ENCODE measurements at places on chromosomes 1 and 21. TPM values are rescaled to one million over a fixed set of nuclear protein-coding genes. Genes with fewer than 3 reads are reported as not detected.

The G0S2 gene
- total RNA-seq, result 1.2 TPM

DNA sequence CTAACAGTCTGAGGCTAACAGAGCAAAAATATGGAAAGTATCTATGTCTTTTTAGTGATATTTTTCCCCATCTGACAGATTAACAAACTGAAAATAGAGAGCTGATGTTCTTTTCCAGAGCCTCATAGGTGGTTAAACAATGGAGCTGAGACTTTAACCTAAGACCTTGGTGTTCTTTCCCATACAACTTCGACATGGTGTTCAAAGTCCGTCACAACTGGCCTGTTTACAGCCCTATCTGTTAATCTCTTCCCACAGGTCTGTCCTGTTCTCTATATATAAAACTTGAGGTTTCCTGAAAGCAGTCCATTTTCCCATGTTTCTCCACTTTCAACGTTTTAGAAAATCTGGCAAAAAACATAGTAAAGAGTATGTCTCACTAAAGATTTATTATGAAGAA is 395.7 kb downstream of the BRINP2 start:
- DNase-seq, result no peak

DNA sequence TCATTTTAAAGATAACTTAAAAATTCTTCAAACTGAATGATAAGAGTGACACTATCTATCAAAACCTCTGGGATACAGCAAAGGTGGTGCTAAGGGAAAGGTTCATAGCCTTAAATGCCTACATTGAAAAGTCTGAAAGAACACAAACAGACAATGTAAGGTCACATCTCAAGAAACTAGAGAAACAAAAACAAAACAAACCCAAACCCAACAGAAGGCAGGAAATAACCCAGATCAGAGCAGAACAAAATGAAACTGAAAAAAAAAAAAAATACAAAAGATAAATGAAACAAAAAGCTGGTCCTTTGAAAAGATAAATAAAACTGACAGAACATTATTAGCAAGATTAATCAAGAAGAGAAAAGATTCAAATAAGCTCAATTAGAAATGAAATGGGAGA is 6.8 kb downstream of the ODF2L start:
- no peak for DNase-seq

- no peak for DNase-seq
These were observed 2.2 kb downstream of the S100A2 start for GRCh38 chr1:153563483-153563901.

- DNase-seq, result no peak
These were observed 120.5 kb upstream of the HMGB4 start for GRCh38 chr1:33743221-33743998.

DNA sequence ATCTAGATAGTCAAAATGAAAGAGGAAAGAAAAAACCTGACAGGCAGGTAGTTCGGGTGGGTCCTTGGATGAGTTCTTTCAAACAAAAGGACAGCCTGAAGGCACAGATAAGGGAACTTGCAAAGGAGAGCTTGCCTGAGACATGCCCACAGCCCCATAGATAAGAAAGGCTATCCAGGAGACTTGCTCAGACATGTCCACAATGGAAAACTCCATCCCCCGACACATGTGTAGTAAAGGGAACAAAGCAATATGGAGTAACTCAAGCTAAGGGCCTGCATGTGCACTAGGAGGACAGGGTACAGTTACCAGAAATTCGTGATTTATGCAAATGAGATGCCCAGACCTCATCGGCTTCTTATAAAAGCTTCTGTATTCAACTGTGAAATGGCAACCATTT is 281.5 kb downstream of the NEGR1 start:
- no peak for DNase-seq

The JTB gene
- total RNA-seq, result 109 TPM

The SPRR1A gene
- total RNA-seq, result not detected

DNA sequence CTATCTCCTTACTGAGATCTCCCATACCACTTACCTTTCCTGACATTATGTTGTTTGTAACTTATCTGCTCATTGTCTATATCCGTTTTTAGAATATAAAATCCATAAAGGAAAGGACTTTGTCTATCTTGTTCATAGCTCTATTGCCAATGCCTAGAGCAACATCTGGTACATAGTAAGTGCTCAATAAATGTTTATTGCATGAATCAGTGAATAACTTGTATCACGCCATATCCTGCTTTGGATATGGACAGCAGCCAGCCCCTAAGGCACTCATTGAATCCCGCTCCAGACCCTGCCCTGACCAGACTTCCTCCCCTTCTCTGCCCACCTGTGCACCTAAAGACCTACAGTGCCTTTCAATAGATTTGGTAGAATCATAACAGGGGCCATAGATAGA is 298.1 kb upstream of the PLXNA2 start:
- no peak for DNase-seq

DNA sequence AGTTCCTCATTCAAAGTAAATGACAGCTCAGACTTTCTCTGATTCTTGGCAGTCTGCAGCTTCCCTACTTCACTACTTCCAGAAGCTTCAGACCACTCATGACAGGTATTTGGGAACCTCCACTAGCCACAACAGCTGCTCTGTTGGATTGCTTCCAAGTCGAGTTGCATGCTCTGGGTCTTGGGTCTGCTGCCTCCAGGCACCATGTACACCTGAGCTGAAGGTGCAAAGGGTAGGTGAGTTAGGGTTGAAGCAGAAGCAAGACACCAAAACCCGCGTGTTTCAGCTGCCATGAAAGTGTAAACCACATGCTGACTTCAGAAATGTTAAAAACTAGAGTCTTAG is 62.7 kb downstream of the ZNF684 start:
- no peak for DNase-seq

GRCh38 chr1:232127190-232127589 is 500.6 kb downstream of the DISC1 start:
- DNase-seq, result no peak

The IQGAP3 gene
- total RNA-seq, result 12.8 TPM

DNA sequence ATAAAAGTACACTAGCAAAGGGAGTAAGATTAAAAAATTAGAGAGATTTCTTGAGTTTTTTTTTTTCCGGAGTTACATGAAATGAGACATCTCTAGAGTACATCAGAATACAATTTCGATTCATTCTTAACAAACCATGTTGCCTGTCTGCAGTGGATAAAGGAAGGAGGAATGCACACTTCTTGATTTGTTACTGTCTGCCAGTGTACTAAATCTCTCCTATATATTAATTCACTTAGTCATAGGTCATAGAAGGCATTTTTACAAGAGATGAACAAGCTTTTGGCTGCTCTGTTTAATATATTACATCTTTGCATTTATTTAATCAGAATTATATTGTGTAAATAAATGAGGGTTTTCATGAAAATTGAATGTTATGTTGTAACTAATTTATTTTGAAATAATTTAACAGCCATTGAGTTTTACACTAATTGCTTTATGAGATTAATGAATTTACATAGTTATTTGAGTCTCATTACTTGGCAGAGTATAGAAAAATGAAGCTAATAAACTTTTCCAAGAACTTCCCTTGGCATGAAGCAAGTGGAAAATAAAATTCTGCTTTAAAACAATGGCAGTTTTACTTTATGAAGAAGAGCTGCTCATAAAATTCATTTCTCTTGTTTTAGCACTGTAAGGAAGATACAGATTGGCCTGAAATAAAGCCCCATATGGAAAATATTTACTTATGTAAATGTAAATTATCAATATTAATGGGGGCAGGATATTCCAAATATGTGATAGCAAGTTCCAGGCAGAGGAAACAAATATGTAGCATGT is 1284.7 kb downstream of the BRINP3 start:
- DNase-seq, result no peak

GRCh38 chr21:34511787-34512455 is at the start of gene KCNE1:
Gene KCNE1 (minus strand): TSS chr21:34512210. CDS start chr21:34449634, 62,576 bp downstream.
- no peak for DNase-seq

DNA sequence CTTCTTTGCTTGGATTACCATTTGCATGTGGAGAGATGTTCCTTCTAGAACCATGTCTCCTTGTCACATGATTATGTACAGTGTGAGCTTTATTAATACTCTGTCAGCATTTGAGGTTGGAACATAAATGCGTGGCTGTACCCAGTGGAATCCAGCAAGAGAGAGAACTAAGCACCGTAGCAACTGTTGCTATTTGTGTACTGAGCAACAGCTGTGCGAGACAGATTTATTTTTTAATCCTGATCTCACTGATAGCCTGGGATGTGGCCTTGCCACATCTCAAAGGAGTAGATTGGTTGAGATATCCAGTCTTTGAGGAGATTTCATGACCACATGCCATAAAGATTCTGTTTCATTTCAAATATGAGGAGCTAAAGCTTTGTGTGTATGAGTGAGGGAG is 43.4 kb downstream of the KIF1B start:
- peak; percentile 61 for DNase-seq

DNA sequence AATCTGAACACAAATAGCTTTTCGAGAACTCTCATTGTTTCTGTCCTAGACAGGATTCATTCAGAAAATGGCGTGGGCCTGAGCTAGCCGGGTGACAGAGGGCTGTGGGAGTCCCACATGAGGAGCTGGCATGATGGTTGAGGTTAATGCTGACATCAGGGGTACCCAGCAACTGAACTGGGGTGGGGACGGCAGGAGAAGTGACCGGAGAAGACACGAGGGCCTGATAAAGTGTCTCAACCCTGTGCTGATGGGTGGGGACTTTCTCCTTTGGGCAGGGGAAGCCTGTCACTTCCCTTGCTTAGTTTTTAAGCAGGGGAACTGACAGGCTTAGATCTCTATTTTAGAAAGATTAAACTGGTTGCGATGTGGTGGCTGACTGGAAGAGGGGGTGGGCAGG is 14.6 kb downstream of the CHIT1 start:
- DNase-seq, result no peak

- DNase-seq, result no peak
These were observed 407.3 kb downstream of the MATN1 start for GRCh38 chr1:30316056-30316455.

GRCh38 chr21:19031953-19032352 is 628.4 kb upstream of the TMPRSS15 start:
- DNase-seq, result no peak

The C1orf210 gene
- total RNA-seq, result not detected

The C1orf167 gene
- total RNA-seq, result 0.26 TPM

The KDM5B gene
- total RNA-seq, result 46.1 TPM

DNA sequence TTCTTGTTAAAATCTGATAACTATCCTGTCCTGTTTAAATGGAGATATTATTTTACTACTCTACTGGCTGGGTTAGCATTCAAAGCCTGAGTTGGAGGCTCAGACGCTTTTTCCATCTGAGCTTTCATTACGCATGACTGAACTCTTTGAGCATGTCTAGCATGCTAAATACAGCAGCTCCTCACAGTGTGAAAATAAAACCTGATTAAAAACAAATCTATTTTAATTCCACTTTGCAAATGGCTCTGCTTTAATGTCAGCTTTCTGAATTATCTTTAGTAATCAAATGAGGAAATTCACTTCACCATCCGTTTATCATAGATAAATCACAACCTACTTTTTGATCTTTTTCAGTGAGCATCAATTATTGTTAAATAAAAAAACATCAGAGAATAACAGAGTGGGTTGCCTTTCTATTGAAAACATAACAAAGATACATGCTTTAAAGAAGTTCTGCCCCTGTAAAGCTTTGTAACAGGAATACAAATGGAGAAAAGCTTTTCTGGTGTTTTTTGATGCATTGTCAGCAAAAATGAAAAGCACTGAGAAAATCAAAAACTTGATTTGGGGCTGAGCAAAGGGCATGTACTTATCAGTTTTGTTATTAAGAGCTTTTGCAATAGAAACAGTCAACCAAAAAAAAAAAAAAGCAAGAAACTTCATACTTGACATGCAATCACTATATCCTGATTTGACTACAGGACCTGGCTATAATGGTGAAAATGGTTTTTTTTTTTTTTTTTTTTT is 3.5 kb upstream of the SPEN start:
- DNase-seq, result no peak

DNA sequence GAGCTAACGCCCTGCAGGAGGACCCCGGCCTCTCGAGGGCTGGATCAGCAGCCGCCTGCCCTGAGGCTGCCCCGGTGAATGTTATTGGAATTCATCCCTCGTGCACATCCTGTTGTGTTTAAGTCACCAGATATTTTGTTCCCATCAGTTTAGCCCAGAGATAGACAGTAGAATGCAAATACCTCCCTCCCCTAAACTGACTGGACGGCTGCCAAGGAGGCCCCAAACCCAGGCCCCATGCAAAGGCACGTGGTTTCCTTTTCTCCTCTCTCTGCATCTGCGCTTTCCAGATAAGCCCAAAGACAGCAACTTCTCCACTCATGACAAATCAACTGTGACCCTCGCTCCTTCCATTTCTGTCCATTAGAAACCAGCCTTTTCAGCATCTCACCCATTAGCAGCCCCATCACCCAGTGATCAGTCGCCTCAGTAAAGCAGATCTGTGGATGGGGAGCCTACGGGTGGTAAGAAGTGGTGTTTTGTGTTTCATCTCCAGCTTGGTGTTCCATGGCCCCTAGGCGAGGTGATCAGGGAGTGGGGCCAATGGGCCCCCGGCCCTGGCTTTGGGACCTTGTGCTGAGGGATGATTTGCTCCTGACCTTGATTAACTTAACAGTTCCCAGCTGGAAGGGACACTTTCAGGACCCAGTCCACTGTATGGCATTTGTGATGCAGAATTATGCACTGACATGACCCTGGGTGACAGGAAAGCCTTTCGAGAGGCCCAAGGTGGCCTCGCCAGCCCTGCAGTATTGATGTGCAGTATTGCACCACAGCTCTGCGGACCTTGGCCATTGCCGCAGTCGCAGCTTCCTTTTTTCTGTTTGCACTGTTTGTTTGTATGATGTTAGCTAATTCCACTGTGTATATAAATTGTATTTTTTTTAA is 5.2 kb downstream of the NPPA start:
- peak; percentile 94 for DNase-seq

DNA sequence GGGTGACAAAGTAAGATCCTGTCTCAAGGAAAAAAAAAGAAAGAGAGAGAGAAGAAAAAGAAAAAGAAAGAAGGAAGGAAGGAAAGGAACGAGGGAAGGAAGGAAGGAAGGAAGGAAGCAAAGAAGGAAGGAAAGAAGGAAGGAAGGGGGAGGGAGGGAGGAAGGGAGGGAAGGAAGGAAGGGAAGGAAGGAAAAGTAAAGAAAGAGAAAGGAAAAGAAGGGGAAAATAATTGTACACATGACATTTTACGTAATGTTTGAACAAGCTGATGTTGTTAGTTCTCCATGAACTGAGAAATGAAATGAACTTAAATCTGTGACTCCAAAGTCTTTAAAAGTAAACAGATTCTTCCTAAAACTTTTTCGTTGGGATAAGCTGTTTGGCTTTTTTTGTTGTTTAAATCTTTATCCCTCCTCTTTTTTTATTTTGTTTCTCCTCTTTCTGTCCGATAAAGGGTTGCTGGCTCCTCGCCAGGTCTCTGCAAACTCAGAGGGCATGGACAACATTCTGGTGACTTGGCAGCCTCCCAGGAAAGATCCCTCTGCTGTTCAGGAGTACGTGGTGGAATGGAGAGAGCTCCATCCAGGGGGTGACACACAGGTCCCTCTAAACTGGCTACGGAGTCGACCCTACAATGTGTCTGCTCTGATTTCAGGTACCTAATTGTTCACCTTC is 59.8 kb downstream of the IL12RB2 start:
- DNase-seq, result peak; percentile 57

- DNase-seq, result no peak
These were observed 377.9 kb downstream of the LTN1 start for GRCh38 chr21:28614791-28615190.

The FCER1G gene
- total RNA-seq, result 0.26 TPM

GRCh38 chr1:92730476-92730875 is 54.4 kb downstream of the EVI5 start:
- no peak for DNase-seq
